ENCODE measurements at places on chromosomes 4 and X.

DNA sequence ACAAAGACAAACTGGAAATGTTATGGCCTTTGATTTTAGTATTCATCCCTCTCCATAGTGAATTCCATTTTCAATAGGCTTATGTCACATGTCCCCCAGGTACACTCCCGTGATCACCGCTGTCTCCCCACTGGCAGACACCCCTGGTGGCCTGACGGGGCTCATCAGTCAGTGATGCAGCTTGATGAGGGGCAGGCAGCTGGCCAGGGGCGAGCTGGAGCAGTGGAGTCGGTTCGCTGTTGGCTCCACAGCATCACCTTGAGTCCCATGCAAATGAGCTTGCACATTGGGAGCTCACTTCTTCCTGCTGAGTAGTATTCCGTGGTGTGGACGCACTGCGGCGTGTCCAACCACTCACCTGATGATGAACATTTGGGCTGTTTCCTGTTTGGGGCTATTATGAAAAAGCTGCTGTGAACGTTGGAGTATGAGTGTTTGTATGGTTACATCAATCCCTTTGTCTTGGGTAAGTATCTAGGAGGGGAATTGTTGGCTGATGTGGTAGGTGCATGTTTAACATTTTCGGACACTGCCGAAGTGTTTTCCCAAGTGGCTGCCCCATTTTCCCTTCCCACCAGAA is 5.2 kb downstream of the TREX2 start:
- DNase-seq, result no peak

DNA sequence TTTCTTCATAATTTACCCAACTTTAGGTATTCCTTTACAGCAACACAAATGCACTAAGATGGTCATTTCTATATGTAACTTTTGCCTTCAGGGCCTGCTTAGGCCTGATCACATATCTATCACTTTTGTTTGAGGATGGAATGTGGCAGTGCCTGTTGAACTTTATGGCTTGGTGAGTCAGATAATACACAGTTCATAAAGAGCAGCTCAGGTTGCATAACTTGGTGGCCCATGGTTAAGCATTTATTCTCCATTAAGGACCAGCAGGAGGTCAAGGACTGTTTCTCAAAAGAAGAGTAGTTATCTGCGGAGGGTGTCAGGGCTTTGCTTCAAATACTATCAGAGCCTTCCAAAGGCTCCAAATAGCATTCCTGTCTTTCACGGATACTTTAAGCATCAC is 124.1 kb upstream of the PDHA2 start:
- no peak for DNase-seq

- no peak for DNase-seq
Observed at GRCh38 chr4:10589799-10590198, 94.8 kb downstream of the CLNK start.

GRCh38 chr4:1869530-1870327 is 1.5 kb upstream of the NSD2 start:
- no peak for DNase-seq
